ENCODE measurements at places on chromosomes 16 and 17. TPM values are rescaled to one million over a fixed set of nuclear protein-coding genes. Genes with fewer than 3 reads are reported as not detected.
A peak's percentile ranks its signal among the peaks of the same experiment; 100 is the strongest.

- no peak for DNase-seq
These were observed 319.2 kb downstream of the SOX9 start for GRCh38 chr17:72439893-72440502.

DNA sequence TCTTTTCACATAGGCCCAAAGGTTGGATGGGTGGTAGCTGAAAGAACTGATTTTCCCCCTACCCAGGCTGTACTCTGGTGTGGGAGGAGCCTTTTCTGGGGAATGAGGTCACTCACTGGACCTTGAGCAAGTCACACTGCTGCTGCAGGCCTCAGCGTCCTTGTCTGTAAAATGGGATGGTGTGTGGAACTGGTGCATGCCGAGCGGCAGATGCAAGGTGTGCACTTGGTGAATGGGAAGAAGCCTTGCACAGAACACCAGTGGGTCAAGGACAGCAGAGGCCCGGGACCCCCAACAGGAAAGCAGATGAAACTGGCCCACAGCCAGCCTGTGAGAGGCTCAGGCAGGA, 38.1 kb downstream of the ARHGAP27 start:
- DNase-seq = peak; percentile 13

- DNase-seq = no peak
These were observed 98.3 kb upstream of the GRIN2A start for GRCh38 chr16:10280262-10281170.

DNA sequence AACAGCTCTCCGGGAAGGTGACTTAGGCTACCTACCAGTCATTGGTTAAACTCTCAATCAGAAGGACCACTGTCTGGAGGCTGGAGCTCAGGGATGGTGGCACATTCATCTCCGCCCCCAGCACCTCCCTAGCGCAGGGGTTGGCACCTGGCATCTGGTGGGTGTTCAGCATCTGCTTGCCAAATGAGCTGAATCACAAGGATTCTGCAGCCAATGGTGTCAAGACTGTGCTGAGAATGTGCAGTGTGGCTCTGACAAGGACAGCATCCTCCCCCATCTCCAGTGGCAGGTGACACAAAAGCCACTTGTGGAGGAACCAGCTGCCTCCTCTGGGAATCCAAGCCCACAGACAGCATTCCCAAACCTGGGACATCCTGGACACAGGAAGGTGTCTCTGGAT, 35.2 kb downstream of the PLXDC1 start:
- DNase-seq = no peak

DNA sequence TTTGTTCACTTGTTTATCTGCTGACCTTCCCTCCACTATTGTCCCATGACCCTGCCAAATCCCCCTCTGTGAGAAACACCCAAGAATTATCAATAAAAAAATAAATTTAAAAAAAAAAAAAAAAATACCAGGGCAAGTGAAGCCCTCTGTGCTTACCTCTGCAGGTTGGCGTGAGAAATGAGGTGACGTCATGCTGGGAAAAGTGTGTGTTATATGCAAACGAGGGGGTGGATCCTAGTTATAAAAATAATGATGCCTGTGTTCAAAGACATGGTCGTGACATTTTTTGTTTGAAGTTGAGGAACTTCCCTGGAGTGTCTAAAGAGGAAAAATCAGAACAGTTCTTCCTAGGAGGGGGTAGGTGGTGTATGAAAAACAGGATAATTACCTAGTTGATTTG, 20.2 kb downstream of the TMC7 start:
- DNase-seq = no peak

DNA sequence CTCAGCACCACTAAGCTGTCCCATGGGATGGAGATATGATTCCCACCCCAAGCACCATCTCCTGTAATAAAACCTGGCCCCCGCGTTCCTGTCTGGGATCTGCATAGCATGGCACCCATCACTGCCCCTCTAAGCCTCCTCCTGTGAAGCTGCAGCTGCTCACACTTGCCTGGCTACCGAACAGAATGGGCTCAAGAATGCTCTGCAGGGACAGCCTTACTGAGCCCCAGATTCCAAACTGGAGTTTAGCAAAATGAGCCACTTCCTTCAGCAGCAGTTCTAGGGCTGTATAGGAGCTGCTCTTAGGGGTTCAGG, 256.1 kb downstream of the CPPED1 start:
- DNase-seq = no peak

- peak; percentile 76 for DNase-seq
These were observed 664 bp upstream of the NKD1 start for GRCh38 chr16:50547340-50548124.

- DNase-seq = no peak
These were observed 28.9 kb upstream of the ABCC12 start for GRCh38 chr16:48184681-48185080.

DNA sequence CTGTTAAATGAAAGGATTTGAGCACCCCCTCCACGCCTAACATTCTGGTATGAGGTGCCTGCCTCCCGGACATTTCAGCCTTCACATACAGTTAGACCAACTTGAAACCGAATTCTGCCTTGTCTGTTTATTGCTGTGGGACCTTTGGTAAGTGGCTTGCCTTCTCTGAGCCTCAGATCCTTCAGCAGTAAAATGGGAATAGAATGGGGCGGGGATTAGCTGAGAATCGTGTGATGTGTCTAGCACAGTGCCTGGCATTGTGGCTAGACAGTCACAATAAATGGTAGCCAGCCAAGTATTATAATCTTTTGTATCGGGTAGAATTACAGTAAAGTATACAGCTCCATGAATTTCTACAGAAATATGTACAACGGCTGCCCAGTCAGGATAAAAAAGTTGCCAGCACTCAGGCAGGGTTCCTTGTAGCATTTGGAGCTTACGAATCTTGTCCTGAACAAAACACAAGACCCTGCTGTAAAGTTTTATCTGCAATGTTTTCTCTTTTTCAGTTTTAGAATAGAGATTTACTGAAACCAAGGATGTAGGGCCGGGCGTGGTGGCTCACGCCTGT, 786 bp downstream of the TMC7 start:
- no peak for DNase-seq

DNA sequence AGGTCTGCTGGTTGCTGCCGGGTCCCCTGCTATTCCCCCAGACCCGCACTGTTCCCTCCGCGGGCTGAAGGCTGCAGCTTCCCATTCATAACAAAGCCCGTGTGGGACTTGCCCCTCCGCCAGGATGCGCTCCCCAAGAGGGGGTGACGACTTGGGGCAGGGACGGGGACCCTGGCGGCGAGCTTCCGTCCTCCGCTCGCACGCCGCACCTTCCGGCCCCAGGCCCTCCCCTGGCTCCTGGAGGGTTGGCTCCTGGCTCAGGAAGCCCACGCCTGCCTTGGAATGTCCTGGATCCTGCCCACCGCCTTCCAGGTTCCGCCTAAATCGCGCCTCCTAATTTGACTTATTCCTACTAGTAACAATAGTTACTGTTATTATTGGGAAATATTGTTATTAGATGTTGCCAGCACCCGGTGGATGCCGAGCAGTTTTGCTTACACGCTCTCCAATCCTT, 1.1 kb upstream of the TFAP4 start:
- peak; percentile 65 for DNase-seq

DNA sequence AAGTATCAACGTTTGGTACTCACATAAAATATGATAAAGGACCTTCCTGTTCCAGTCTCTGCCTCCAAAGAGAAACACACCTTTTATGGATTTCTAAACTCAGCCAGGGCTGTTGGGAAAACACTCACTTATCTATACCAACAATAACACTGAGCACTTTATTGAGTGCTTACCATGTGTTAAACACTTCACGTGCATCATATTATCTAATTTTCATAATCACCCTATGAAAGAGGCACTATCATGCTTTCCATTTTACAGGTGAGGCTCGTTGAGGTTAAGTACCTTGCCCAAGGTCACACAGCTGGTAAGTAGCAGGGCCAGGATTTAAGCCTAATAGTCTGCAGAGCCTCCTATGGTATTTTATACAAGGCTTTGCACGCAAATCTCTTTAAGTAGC, 251.5 kb upstream of the SOX9 start:
- no peak for DNase-seq

DNA sequence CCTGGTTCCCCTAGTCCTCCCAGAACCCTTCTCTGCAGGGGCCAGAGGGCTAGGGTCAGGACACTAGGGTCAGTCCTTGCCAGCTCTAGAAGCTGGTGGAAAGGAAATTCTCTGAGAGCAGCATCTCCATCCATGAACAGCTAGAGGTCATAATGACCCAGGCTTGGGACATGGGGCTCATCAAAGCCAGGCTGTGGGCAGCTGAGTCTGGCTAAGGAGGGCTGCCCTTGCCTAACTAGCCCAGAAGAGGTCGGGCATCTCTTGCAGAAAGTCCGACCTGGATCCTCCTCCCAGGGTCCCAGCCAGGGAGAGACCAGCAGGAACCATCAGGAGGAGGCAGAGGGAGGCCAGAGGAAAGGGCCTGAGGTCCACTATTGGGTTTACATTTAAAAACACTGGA, 4.3 kb downstream of the MPO start:
- DNase-seq = no peak

DNA sequence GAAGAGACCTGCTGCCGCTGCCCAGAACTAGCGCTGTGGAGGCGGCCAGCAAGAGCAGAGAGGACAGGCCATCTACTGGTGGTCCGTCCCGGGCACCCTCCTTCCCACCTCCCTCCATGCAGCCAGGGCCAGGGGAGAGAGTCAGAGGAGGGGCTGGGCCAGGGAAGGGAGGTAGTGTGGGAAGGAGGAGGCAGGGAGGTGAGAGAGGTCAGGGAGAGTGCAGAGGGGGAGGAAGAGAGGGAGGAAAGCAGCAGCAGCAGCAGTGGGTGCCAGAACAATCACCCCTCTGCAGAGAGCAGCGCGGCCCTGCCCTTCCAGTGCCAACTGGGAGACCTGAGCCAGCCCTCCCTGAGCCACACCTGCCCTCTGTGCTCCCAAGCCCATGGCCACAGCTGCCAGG, 6.6 kb downstream of the C16orf95 start:
- DNase-seq = no peak

- DNase-seq = no peak
These were observed 188.2 kb upstream of the HSBP1 start for GRCh38 chr16:83619381-83620150.

DNA sequence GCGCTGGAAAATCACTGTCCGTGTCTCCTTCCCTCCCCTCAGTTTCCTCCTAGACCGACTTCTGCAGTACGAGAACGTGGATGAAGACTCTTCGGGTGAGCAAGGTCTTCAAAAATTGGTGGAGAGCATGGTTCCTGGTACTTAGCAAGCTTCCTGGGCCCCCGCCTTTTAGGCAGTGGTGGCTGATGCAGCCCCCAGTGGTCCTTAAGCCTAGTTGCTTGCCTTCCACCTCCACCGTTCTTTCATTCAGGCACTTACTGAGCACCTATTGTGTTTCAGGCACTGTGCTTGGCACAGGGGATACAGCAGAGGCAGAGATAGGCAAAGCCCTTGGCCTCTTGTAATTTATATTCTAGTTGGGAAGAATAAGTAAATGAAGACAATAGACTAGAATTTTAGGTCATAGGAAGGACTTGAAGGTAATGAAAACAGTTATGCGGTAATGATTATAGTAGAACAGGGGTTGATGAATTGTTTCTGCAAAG, 767 bp downstream of the INO80E start:
- no peak for DNase-seq

DNA sequence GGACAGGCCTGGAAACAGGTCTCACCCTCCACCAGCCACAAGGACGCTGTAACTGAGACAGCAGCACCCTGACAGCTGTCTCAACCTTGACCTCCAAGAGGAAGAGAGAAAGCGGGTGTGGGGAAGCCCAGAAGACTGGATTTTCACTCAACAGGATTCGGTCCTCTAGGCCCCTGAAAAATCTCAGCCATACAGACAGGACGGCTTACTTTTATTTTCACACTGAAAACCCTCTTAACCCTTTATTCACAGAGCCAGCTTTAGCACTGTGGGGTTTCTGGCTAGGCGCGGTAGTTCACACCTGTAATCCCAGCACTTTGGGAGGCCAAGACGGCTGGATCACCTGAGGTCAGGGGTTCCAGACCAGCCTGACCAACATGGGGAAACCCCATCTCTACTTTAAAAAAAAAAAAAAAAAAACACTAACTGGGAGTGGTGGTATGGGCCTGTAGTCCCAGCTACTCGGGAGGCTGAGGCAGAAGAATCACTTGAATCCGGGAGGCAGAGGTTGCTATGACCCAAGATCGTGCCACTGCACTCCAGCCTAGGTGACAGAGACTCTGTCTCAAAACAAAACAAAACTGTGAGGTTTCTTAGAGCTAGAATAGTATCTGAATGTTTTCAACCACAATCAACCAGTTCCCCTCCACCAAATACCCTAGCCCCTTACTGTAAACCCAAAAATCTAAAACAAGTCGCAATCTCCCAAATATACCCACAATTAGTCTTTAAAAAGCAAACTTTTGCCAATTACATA, 5.3 kb downstream of the ANKRD11 start:
- DNase-seq = peak; percentile 69

DNA sequence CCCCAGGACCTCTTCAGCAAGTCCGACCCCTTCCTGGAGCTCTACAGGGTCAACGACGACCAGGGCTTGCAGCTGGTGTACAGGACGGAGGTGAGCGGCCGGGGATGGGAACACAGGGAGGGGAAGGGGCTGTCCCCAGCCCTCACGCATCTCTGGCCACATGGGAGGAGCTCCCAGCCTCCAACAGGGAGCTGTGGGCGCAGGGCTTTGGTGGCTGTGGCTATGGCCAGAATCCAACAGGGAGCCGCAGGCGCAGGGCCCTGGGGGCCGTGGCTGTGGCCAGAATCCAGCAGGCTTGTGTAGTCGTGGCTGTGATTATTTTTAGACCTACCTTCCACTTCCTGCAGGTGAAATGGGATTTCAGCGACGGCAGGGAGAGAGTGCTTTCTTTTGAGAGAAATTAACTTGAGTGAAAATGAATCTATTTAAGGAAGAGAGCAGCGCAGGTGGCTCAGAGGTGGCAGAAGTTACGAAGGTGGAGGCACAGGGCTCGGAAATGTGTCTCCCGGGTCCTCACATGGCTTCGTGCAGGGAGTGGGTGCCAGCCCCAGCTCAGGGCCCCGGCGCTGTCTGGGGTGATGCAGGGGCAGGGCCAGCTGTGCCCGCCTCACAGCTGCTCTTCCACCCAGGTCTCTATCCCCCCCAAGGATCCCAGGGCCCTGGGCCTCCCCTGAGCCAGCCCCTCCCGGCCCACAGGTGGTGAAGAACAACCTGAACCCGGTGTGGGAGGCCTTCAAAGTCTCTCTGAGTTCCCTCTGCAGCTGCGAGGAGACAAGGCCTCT, 9.4 kb downstream of the CPNE7 start:
- no peak for DNase-seq

GRCh38 chr17:76484228-76484725, 16.9 kb downstream of the AANAT start:
- no peak for DNase-seq

DNA sequence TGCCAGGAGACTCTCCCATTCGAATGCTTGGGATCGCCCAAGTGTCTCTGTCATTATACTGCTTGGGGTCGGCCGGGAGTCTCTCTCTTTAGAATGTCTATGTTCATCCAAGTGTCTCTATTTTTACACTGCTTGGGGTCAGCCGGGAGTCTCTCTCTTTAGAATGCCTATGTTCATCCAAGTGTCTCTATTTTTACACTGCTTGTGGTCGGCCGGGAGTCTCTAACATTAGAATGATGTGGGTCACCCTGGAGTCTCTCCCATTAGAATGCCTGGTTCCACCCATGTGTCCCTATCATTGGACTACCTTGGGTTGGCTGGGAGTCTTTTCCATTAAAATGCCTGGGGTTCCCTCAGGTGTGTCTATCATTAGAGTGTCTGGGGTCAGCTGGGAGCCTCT, 2230.4 kb downstream of the TP53TG3F start:
- DNase-seq = no peak

- DNase-seq = no peak
These were observed 1.3 kb downstream of the PRSS21 start for GRCh38 chr16:2818272-2818876.

The CDH8 gene
- polyA plus RNA-seq = not detected

The CES4A gene
- polyA plus RNA-seq = 18.9 TPM

The ASPHD1 gene
- polyA plus RNA-seq = not detected

The MAP2K3 gene
- 77.4 TPM for polyA plus RNA-seq

The CLEC3A gene
- polyA plus RNA-seq = not detected

The KRTAP4-12 gene
- 0.12 TPM for polyA plus RNA-seq

The PRSS36 gene
- polyA plus RNA-seq = 0.20 TPM

The ZNF267 gene
- 8.6 TPM for polyA plus RNA-seq

All from B cell (primary cell).